ENCODE measurements at places on chromosomes 13 and 19. TPM values are rescaled to one million over a fixed set of nuclear protein-coding genes. Genes with fewer than 3 reads are reported as not detected.

The LSR gene
- 12.8 TPM for total RNA-seq

The NLRP7 gene
- not detected for total RNA-seq

The ZNF835 gene
- total RNA-seq = 11.4 TPM

GRCh38 chr19:1248139-1248785 lies at the start of gene MIDN:
Gene MIDN (plus strand): TSS chr19:1248583. CDS start chr19:1250297, 1,714 bp downstream.
- DNase-seq = peak; percentile 96

GRCh38 chr13:21901336-21901735 lies 230.5 kb downstream of the FGF9 start:
- no peak for DNase-seq

- DNase-seq = no peak
These were observed 27.9 kb downstream of the POP4 start for GRCh38 chr19:29634002-29634401.

Data from esophagus muscularis mucosa (tissue), 4 donors.